Muscle of back (tissue), 13 donors: ENCODE measurements at places on chromosomes 13 and 19. TPM values are rescaled to one million over a fixed set of nuclear protein-coding genes. Genes with fewer than 3 reads are reported as not detected.

KLHL1 gene
- polyA plus RNA-seq: not detected

FGF21 gene
- not detected for polyA plus RNA-seq

PLK5 gene
- polyA plus RNA-seq: 0.22 TPM

ADAMTSL5 gene
- 14.0 TPM for polyA plus RNA-seq

ZNF580 gene
- 20.6 TPM for polyA plus RNA-seq

WDR62 gene
- polyA plus RNA-seq: 3.8 TPM

GRCh38 chr13:25067064-25067463 lies 28.9 kb upstream of the PABPC3 start:
- DNase-seq: no peak

DNA sequence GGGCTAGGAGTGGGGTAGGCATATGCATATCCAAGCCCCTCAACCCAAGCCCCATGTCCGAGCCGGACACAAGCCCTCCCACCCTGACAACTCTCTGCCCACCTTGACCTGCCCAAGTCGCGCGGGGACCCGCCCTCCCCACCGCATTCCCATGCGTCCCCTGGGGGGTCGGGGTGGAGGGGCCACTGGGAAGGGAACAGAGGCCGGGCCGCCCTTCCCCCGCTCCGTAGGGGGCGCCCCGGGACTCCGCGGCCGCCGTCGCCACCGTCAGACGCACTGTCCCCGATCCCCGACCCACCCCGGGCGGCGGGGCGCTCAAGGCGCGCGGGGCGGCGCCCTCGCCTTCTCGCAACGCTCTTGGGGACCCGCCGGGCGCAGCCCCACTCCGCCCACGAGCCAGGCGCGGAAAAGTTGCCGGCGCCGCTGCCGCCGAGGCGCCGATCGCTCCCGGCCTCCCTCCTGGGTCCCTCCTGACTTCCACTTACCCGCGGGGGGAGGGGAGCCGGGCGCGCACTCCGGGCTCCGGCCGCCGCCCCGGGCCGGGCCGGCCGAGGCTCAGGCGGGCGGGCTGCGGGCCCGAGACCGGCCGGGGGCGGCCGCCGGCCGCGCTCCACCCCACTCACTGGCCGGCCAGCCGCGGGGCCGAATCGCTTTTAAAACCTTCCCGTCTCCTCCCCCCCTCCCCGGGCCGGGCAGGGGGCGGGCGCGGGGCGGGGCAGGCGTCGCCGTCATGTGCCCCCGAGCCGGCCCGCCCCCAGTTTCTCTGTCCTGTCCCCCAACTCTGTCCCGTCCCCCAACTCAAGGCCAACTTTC lies 34.4 kb upstream of the NANOS3 start:
- DNase-seq: peak; percentile 89

DNA sequence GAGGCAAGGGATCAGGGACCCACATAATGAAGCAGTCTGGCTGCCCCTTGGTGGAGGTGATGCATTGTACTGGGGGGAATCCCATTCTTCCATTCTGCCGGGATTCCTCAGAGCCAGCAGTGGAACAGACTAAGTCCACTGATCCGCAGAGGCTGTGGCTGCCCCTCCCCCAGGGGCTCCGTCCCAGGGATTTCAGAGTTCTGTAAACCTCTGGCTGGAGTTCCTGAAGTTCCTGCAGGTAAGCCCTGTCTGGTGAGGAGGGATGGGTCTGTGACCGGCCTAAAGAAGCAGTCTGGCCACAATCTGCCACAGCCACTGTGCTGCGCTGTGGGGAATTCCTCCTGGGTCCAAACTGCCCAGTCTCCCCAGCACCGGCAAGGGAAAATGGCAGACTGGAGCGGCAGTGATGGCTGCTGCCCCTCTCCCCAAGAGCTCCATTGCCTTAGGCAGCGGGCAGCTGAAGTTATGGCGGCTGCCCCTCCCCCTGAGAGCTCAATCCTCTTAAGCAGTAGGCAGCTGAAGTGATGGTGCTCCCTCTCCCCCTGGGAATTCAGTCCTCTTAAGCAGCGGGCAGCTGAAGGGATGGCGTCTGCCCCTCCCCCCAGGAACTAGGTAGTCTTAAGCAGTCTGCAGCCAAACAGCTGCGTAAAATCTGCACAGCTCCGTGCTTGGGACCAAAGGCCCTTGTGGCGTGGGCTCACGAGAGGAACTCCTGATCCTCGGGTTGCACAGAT lies 155.7 kb downstream of the PCDH17 start:
- DNase-seq: no peak

- peak; percentile 13 for DNase-seq
Observed at GRCh38 chr19:20044663-20045062, 5.4 kb upstream of the ZNF682 start.

DNA sequence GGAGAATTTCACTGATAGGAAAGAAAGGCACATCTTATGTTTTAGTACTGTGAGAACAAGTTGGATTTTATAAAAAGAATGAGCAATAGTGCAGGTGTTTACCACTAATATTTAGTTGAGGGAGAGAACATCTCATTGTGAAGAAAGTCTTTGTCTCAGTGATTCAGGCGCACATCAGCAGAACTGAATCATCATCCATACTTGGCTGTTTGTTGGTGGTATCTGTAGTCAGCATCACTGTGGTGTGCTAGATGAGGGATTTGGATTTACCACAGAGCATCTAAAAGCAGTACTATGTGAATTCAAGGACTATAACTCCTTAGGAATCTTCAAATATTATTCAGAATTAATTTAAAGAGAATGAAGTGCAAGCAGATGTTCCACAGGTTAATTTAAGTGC lies 1380.5 kb upstream of the ATXN8OS start:
- DNase-seq: no peak

GRCh38 chr13:50152655-50153309 lies 137.5 kb downstream of the KCNRG start:
- no peak for DNase-seq

- no peak for DNase-seq
Observed at GRCh38 chr13:64798422-64798821, 2431.7 kb downstream of the PCDH9 start.

DNA sequence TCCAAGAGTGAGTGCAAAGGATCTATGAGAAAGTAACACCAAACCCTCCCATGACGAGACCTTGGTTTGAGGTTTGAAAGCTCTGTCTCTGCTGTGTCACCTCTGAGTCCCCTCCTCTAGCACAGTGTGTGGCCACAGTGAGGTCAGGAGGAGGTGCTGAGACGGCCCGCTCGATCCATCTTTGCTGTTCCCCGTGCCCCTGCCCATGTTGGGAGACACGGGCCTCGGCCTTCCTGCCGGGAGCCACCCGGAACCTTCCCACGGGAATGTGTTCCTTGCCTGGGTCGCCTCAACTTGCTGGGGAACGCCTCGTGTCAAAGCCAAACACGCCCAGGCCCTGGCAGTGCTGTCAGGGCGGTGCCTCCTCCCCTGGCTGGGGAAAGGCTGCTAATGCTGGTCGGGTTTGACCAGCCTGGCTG lies 10.1 kb downstream of the NANOS3 start:
- no peak for DNase-seq

- DNase-seq: no peak
Observed at GRCh38 chr13:75738841-75739240, 102.7 kb downstream of the LMO7 start.

- no peak for DNase-seq
Observed at GRCh38 chr13:77827332-77827731, 91.3 kb downstream of the EDNRB start.

- no peak for DNase-seq
Observed at GRCh38 chr19:42115219-42115618, 17.0 kb downstream of the POU2F2 start.

DNA sequence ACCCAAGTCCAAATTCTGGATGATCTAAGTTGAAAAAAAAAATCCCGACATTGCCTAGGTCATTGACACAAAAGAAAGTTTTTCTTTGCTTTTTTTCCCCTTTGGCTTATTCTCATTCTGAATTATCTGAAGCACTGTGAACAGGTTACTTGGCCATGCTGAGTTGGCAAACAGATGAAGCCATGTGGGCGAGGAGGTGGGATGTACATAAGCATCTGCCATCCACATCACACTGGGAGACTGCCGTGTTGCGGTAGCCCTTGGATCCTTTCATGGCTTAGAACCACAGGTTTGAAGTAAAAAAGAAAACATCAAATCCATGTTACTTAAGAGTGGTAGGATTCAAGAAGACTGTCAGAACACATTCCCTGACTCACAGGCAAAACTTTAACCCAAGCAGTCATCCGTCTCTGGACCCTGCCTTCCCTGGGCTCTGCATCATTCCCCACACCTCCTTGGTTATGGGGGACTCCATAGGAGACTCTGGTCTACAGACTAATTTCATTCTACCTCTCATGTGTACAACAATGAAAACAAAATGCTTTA lies 242.5 kb upstream of the SERP2 start:
- DNase-seq: no peak

DNA sequence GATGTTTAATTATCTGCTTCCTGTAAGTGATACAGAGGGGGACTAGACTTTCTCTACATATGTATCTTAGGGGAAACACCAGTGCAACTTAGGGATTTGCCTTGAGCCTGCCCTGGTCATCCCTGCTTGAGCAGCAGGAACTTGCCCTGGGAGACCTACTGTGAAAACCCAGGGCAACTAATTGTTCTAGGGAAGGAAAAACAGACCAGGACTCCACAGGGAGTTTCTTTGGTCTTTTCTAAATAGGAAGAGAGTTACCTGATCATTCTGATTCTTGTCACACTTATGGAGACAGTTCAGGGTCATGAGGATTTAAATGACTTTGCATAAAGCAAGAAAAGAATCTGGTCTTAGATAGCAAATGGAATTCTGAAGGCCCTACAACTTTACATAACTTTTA lies 89.1 kb downstream of the WASF3 start:
- no peak for DNase-seq
